ENCODE measurements at places on chromosomes 2 and 18.

GRCh38 chr18:22523481-22523880 is 105.8 kb upstream of the CTAGE1 start:
- DNase-seq: no peak

DNA sequence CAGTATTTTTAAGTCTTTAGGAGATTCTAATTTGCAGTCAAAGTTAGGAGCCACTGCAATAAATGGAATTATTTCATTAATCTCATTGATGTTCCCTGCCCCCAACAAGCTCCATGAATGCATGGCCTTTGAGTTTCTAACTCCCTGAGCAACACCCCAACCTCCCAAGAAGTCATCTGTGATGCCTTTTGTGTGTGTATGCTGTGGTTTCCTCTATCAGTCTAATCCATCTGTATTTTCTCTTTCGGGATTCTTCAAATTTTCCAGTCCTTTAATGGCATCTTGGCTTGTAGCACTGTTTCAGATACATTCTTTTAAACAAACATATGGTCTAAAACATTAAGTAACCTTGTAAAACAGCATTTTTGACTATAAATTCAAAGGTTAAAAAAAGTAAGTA is 16.8 kb downstream of the SERPINB10 start:
- DNase-seq: no peak

- no peak for DNase-seq
These were observed 34.2 kb upstream of the NT5DC4 start for GRCh38 chr2:112686348-112687217.

DNA sequence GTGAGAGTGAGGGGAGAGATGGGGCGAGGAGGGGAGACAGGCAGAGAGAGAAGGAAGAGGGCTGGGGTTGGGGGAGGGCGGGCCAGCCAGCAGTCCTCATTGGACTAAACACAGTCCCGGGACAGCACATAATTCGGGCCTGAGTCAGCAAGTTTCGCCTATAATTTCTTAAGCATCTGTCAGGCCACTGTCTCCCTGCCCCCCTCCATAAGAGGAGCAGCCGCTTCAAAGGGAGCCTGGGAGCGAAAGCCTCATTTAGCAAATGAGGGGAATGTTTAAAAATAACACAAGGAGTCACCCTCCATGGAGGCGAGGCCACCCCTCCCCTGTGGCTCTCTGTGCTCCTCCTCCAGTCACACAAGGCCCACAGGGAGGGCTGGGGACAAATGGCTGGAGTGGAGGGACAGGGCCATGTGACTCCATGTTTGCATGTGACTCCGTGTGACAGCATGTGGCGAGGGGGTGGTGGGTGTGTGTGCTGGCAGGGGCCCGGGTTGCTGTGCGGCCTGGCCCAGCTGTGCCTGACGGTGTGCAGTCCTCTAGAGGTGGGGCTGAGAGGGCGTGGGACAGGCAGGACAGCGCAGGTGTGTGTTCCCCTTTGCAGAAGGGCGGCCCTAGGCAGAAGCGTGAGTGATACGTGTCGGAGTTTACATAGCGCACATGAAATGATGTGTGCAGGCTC is 162.4 kb downstream of the CELF4 start:
- DNase-seq: no peak

DNA sequence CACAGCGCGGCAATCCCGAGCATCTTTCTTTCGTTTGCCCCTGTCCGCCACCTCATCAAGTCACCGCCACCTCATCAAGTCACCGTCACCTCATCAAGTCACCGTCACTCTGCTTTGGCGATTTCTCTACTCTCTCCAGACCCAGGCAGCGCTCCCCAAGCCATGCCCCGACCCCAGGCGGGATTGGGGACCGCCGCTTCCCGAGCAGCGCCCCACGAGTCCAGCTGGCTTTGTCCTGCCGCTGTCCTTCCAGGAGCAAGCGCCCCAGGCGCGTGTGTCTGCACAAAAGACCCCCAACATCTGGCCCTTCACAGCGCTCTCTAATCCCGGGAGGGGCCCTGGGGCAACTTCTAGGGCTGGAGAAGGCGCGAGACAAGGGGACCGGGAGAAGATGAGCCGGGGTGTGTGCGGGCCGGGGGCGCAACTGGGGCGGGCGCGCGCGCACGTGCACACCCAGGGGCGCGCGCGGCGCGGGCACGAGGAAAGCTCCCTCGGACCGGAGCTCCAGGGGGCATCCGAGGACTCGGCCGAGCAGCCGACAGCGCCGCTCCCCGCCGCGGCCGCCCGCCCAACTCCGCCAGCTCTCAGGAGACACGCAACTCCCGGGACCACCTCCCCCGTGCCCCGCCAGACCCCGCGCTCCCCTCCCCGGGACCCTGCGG is 633 bp upstream of the RNF152 start:
- DNase-seq: peak; percentile 7

DNA sequence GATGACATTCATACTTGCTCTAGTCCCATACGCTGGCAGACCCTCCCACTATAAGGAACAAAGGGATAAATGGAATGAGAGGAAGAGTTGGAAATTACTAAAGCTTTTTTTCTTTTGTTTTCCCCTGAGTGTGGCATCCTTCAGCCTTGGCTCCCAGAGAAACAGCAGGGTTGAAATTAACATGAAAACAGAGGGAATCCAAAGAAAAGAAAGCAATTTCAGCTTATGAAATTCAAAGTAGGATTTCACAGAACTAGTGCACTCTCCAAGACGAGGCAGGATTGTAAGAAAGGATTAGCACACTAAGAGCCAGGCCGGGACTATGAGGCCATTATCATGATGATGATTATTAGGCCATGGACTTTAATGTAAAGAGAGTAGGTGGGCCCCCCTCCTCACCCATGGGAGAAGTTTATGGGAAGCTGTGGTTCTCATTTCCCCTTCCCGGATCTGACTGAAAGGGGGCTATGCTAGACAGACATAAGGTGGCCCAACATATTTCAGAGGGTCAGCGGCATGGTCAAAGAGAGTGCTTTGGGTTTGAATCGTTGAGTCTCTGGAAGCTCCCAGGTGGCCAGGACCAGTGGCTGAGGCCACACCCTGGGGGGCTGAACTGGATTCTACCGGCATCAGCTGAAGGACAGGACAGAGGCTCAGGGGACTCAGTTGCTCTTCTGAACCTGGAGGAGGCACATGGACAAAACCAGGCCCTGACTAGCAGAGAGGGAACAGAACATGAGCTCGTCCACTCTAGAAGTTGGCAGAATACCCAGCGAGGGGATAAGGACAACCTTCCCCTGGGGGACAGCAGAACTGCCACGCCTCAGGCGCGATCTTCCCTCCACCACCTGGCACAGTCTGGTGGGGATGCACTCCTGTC is 100.1 kb upstream of the ARL4C start:
- no peak for DNase-seq

- DNase-seq: no peak
These were observed 98.7 kb upstream of the ST3GAL5 start for GRCh38 chr2:85987266-85988174.

- no peak for DNase-seq
These were observed 97.7 kb downstream of the TWIST2 start for GRCh38 chr2:238945433-238946150.

GRCh38 chr2:133967326-133967725 is 286.5 kb upstream of the MGAT5 start:
- DNase-seq: no peak

GRCh38 chr18:46794607-46795006 is 37.8 kb upstream of the ST8SIA5 start:
- no peak for DNase-seq

DNA sequence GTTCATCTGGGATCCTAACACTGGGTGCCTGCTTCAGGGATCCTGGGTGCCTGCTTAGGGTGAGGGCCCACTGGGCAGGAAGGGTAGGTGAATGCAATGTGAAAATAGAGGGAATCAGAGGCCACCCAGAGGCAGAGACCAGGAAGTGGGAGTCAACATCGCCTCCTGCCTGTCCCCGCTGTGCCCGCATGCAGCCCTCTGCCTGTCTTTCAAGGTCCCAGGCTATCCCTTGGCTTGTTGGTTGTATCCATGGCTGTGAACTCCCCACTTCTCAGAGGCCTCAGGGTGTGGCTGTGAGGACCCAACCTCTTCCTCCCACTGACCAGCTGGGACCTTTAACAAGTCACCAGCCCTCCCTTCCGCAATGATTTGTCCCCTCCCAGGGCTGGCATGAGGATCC is 26.5 kb downstream of the PSD4 start:
- DNase-seq: no peak

DNA sequence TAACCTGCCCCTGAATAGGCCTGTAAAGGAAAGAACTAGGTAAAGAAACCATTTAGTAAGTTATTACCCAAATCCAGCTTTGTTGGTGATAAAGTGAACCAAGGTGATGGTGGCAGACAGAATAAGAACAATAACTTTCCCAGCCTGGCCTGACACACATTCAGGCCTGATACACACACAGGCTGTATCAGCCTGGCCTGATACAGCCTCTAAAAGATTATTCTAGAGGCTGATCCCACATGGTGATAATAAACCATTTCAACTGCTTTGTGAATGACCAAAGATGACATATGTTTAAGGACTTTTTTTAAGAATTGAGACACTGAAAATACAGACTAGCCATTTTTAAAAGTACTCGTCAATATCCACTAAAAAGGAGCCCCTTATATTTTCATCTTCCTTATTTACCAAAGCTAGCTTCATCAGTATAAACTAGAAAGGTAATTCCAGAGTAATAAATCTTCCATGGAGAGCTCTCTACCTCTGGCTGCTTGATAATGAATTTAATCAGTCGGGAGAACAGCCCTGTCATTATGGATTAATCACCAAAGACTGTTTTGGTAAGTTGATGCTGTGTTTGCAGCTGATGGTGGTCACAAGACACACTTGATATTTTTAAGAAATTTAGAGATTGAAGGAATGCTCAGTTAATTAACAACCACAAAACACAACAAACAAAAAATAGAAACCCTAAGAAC is 77.2 kb downstream of the SLC8A1 start:
- DNase-seq: no peak

DNA sequence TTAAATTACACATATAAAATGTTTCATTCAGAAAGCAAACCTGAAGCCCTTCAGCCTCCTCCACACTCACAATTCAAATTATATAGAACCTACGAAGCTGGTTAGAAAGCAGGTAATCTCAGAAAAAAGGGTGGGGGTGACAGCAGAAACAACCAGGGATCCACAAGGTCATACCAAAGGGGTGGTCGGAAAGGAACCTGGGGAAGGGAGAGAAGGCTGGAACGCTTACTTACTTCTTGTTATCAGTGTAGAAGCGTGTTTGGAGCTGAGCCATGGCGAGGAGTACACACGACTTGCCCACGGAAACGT is 316 bp downstream of the WDR12 start:
- no peak for DNase-seq

GRCh38 chr2:9205963-9206948 is at the start of gene ASAP2:
TSS of gene ASAP2 (plus strand) at chr2:9206812. CDS start at chr2:9207105, 293 bp downstream.
- peak; percentile 14 for DNase-seq

- no peak for DNase-seq
These were observed 37.8 kb upstream of the CREB1 start for GRCh38 chr2:207491956-207492355.

- no peak for DNase-seq
These were observed 11.3 kb downstream of the PCARE start for GRCh38 chr2:29063056-29063455.

DNA sequence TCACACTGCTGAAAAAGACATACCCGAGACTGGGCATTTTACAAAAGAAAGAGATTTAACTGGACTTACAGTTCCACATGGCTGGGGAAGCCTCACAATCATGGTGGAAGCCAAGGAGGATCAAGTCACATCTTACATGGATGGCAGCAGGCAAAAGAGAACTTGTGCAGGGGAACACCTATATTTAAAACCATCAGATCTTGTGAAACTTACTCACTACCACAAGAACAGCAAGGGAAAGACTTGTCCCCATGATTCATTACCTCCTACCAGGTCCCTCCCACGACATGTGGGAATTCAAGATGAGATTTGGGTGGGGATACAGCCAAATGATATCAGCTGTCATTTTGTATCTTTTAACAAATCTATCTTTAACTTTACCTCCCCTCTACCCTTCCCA is 251.1 kb upstream of the RASGRP3 start:
- DNase-seq: no peak

GRCh38 chr2:75491129-75491753 is 69.5 kb downstream of the EVA1A start:
- no peak for DNase-seq

GRCh38 chr2:45770811-45771210 is 119.3 kb downstream of the PRKCE start:
- no peak for DNase-seq
